ENCODE measurements at places on chromosomes 6 and 20.
A peak's percentile ranks its signal among the peaks of the same experiment; 100 is the strongest.

DNA sequence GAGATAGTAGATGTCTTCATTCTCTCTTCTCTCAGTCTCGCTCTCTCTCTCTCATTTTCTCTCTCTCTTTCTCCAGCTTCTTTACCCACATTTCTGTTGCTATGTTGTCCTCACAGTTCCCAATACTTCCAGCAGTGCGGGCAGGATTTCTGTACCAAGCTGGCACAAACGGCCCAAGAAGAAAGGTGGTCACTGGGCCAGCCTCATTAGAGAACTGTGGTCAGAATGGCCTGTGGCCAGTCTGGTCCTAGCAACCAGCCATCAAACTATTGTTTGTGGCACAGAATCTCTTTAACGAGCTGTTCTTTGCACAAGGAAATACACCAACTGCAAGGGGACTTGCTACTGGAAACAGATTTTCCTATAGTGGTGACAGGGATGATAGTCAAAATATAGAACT is 81.3 kb downstream of the SEL1L2 start:
- DNase-seq: no peak

DNA sequence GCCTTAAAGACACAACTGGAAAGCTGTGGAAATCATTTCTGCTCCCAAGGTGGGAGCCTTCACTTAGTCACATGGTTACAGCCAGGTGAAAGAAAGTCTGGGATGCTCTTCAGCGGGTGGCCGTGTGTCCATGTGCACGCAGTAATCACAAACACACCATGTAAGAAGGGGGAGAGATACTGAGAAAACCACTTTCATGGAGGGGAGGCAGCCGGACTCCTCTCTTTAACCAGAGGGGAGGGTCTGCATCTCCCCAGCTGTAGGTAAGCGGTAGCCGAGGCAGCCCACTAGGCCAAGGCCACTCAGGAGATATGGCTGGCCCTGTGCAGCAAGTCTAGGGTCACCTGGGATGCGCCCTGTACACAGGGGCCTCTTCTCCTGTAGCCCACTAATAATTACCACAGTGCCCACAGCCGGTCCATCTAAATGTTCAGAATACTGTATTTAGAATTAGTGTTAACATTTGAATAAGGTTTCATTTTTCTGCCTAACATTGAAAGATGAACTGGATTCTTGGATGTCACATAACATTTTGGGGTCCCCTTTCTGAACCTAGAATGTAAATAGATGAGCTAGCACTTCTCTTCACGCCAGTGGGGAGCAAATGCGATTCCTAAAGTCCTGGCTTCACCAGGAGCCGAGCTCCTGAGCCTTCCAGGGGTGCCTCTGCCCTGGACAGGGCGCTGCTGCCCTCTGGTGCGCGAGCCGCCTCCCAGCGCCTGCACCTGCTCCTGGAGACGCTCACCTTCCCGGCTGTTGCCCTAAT is 15.9 kb downstream of the GPR31 start:
- no peak for DNase-seq

- no peak for DNase-seq
Observed at GRCh38 chr6:29608131-29608530, 23.2 kb downstream of the OR2H2 start.

DNA sequence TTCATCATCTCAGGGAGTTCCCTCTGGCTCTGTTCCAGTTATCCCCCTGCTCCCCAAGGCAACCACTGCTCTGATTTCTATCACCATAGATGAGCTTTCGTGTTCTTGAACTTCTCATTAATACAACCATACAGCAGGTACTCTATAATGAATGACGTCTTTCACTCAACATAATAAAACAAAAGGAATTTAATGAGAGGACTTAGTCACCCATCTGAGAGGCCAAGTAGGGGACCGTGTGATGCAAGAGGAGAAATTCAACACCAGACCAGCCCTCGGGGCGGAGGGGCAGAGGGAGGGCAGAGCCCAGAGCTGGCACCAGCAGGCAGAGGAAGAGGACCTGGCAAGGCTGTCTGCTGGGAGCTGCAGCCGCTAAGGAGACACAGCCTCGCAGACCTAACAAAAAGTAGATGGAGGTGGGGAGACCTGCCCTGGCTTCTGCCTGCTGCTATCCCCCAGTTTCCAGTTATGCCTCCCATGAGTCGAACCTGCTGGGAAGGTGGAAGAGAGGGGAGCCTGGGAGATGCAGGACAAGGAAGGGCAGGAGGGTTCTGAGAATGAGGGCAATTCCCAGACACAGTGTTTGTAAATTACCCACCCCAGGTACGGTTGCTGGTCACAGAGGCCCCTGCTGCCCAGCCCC is 13.8 kb downstream of the CCN5 start:
- DNase-seq: peak; percentile 95

- peak; percentile 73 for DNase-seq
Observed at GRCh38 chr6:33696548-33697518, 14.7 kb downstream of the UQCC2 start.

- no peak for DNase-seq
Observed at GRCh38 chr6:15513801-15514711, 148.8 kb downstream of the DTNBP1 start.

DNA sequence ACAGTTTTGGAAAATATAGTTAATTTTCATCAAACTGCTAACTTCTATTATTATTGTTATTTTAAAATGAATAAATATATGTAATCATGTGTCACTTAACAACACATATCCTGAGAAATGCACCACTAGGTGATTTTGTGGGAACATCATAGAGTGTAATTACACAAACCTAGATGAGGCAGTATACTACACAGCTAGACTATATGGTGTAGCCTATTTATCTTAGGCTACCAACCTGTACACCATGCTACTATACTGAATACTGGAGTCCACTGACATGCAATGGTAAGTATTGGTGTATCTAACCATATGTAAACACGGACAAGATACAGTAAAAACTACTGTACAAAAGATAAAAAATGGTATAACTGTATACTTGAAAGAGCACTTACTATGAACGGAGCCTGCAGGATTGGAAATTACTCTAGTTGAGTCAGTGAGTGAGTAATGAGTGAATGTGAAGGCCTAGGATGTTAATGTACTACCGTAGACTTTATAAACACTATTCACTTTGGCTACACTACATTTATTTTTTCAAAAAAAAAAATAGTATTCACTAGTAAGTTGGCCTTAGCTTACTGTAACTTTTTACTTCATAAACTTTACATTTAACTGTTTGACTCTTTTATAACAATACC is 72.4 kb downstream of the ASCC3 start:
- DNase-seq: peak; percentile 68

- DNase-seq: no peak
Observed at GRCh38 chr6:33826537-33826936, 22.7 kb upstream of the MLN start.

- no peak for DNase-seq
Observed at GRCh38 chr6:13027207-13027606, 301.1 kb downstream of the TBC1D7 start.

GRCh38 chr20:37504404-37505096 is 16.5 kb upstream of the NNAT start:
- peak; percentile 24 for DNase-seq

- peak; percentile 53 for DNase-seq
Observed at GRCh38 chr6:2979819-2980464, 8.6 kb upstream of the SERPINB6 start.

GRCh38 chr6:75493400-75494064 is at the start of gene FILIP1:
FILIP1 (minus strand) TSS chr6:75493800; CDS start chr6:75414972, 78,828 bp downstream.
- DNase-seq: peak; percentile 19

DNA sequence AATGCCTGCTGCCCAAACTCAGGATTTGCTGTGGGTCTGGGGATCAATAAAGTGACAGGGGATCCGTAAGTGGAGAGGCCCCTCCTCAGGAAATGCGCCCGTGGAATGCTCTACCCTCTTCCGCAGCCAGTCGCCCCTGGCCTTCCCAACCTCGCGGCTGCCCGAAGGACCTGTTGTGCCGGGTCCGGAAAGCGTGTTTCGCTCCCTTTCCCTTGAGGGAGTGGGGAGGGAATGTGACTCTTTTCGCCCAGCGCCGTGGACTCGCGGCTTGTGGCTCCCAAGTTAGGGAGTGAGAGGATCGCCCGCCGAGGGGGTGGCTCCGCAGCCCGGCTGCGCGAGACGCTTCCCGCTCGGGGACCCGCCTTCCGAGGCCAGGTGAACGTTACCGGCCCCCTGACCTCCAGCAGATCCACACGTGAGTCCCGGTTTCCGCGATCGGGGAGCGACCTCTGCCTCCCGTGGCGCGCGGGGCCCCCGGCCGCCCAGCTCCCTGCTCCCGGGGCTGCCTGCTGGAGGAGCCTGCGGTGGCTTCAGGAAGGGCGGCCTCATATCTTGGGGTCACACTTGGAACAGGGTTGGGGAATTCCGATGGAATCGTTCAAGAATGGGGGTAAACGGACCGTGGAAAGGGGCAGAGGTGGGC is 666 bp downstream of the TPD52L1 start:
- peak; percentile 36 for DNase-seq

- DNase-seq: no peak
Observed at GRCh38 chr6:48809245-48809644, 653.8 kb downstream of the MMUT start.

DNA sequence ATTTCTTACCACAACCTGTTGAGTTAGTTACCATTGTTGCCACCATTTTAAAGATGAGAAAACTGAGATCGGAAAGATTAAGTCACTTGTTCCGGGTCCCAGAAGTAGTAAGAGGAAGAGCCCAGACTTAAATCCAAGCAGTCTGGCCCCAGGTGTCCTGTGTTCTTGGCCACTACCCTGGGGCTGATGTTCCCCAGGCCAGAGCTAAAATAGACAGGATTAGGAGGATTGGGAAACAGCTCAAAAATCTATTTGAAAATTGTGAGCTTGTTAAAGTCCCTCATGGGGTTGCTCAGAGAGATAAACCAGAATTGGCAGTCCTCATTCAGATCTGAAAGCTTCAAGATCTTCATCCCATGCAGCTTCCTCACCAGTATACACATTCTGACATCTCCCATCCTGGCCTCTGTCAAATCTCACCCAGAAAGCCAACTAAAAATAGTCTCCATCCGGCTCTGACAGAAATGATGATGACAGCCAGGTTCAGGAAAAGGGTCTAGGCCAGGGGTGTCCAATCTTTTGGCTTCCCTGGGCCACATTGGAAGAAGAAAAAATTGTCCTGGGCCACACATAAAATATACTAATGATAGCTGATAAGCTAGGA is 62.0 kb downstream of the GFOD1 start:
- DNase-seq: no peak

- peak; percentile 23 for DNase-seq
Observed at GRCh38 chr6:142679907-142680700, 264.9 kb downstream of the HIVEP2 start.

DNA sequence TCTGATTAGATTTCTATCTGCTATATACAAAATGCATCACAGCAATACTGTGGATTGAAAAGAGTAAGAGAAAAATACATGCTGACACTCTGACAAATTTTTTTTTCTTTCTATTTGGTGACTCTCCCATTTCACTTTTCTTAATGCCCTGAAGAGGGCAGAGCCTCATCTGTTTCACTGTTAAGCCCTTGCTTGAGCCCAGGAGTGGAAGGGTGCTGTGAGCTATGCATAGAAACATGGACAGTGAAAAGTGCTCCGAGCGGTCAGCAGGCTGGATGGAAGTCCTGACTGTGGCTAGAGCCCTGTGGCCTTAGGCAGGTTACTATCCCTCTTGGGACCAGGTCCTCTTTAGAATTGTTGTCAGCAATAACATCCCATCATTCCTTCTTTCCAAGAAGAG is 17.4 kb upstream of the CSE1L start:
- peak; percentile 55 for DNase-seq

GRCh38 chr6:6820641-6821238 is 232.2 kb downstream of the LY86 start:
- no peak for DNase-seq

DNA sequence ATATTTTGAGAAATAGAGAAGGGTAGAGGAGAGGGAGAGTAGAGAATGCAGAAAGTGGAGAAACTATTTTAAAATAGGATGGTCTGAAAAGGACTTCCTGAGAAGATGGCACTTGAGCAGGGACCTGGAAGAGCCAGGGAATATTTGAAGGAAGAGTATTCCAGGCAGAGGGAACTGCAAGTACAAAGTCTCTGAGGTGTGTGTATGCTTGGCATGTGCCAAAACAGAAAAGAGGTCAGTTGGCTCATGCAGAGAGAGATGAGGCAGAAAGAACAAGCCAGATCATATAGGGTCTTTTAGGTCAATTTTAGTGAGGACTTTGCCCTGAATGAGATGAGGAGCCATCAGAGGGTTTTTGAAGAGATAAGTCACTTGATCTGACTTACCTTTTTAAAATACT is 145.9 kb downstream of the FLRT3 start:
- no peak for DNase-seq
